ENCODE measurements at places on chromosomes 7 and 10.

DNA sequence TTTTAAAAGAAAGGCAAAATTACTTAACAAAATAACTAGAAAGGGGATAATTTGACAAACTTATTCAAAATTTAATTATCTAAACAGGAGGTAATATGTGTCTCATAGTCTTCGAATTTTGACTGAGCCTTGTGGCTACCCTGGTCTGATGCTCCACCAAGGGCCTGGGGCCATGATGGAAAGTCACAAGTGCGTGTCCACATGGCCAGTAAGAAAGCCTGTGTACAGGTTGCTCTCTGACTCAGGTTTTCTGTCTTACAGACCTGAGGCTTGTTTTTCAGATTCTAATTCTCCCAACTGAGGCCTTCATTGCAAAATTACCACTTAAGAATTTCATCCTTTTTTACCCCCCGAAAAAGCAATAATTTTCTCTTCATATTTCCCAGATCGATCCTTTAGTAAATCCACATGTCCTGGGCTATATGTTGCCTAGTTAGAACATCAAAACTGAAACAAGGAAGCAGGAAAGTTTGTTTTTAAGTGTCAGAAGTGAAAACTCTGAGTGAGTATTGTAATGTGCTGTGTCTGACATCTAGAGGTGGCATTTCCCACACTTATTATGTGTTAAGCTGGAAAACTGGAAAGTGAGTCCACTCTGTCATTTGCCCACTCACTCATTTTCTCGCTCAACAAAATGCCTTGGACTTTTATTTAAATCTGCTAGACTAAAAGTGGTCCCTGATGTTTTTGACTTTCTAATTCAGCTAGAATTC, 10.0 kb downstream of the CYP3A43 start:
- no peak for DNase-seq

DNA sequence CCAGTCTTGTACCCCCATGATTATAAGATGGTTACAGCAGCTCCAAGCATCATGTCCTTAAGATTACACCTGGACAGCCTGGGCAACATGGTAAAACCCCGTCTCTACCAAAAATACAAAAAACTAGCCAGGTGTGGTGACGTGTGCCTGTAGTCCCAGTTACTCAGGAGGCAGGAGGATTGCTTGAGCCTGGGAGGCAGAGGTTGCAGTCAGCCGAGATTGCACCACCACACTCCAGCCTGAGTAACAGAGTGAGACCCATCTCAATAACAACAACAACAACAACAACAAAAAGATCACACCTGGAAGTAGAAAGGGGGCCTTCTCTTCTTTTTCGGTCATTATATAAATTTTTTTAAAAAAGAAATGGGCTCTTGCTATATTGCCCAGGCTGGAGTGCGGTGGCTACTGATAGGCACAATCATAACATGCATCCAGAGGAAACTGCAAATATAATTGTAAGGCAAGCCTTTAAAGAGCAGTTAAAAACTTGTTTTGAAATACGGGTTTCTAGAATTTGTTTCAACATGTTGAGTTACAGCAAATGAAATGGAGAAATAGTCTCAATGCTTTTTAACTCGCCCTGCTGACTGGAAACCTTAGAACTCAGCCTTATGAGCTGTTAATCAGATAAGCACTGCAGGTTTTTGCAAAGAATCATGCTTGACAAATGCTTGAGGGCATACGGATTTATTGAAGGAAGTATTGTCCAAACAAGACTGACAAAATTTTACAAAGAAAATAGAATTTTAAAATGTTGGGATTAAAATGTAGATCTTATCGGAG, 4.7 kb upstream of the ENTPD7 start:
- no peak for DNase-seq

- DNase-seq = no peak
Observed at GRCh38 chr7:66246554-66247171, 41.5 kb downstream of the TPST1 start.

DNA sequence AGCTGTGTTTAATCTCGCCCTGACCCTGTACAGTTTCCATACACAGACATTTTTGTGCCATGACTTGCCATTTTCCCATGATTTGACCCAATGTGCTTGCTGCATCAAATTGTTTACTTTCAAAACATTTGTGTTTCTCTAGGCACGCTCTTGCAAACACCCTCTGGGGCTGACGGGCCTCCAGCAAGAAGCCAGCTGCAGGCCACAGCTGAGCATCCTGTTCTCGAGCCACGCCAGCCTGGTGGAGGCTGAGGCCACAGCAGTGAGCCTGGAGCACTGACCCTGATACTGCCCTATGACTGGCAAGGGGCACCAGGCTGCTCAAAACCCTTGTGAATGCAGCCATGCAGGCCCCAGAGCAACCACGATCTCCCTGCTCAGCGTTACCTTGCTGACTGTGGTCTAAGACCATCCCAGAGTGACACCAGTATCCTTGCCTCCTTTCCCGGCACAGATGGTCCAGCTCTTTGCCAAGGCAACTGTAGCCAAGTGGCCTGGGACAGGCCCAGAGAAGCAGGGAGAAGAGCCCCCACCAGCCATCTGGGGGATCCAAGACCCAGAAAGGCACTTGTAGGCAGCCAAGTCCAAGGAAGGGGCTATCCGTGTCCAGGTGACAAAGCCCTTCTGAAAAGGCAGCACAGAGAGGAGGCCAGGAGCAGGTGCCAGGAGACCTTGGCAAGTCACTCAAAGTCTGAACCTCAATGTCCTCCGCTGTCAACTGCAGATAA, 78.5 kb downstream of the OAT start:
- DNase-seq = no peak

- DNase-seq = peak; percentile 23
Observed at GRCh38 chr7:140673063-140673773, 473 bp downstream of the ADCK2 start.

GRCh38 chr10:30546511-30546910, 83.0 kb downstream of the LYZL2 start:
- no peak for DNase-seq

DNA sequence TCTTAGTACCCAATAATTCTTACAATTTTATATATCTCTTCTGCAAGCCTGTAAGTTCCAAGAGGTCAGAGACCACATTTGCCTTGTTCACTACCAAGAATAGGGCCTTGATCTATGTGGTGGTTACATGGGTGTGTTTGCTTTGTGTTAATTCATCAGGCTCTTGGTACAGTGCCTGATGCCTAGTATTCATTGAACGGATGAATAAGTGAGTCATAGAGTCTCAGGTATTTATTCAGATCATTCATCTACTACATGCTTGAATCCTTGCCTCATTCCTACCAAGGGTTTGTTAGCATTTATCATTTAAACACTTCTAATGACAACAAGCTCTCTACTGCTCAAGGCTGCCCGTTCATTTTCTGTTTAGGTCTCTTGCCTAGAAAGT, 11.3 kb upstream of the SGPL1 start:
- DNase-seq = no peak

GRCh38 chr7:150325901-150326300, 2.6 kb upstream of the ACTR3C start:
- no peak for DNase-seq

DNA sequence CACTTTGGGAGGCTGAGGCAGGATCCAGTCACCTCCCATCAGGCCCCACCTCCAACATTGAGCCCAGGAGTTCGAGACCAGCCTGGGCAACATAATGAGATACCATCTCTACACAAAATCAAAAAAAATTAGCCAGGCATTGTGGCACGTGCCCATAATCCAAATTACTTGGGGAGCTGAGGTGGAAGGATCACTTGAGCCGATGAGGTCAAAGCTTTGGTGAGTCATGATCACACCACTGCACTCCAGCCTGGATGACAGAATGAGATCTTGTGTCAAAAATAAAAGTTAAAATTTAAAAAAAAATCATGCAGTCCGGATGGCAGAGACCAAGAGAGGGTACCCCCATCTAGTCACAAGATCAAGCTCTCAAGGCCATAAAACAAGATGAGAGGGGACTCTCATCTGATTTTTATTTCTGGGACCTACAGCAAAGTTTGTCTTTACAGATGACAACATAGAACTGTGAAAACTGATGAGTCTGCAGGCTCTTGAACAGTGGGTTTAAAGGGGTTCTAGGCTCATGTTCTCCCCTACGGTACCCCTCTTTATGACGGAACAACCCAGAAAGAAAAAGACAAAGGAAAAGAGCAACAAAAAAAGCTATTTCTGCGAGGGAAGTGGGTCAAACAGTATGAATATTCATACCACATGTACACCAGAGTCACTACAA, 28.9 kb upstream of the CREB3L2 start:
- DNase-seq = no peak

DNA sequence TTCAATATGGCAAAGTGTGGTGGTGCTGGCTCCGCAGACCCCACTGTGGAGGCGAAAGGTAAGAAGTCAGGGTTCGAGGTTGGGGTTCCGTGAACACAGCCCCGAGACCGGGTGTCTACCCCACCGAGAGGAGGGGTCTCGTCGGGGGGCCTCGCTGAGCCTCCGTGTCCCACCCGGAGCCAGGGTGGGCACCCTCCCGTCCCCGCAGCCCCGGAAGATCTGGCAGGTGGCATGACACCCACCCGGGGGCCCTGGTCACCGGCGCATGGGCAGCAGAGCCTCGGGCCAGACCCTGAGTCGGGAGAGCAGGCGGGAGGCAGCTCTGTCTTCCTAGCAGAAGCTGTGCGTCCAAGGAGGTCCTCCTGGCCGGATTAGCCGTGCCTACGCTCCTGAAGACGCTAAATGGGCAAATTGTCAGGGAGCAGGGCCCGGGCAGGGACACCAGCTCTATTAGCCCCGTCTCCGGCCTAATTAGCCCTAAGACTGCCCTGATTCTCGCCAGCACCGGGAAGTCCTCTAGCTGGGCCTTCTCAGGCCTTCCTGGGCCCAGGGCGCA, 56.4 kb downstream of the UNCX start:
- no peak for DNase-seq

DNA sequence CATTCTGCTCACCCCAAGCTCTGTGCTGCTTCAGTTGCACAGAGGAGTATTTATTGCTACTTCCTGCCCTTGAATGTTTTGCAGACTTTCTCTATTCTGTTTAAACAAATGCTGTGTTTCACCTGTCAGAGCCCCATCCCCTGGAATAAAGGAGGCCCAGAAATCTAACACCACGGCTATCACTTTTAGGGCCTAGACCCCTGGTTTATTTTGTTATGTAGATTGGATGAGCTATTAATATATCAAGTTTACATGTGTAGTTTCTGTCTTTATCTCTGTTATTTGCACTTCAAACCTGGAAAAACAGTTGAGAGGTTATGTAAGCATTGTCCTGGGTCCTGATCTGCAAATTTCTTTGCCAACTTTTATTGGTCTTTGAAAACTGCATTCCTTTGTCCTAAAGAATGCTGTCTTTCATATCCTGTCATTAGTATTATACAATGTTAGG, 630.1 kb downstream of the PARD3 start:
- DNase-seq = no peak

DNA sequence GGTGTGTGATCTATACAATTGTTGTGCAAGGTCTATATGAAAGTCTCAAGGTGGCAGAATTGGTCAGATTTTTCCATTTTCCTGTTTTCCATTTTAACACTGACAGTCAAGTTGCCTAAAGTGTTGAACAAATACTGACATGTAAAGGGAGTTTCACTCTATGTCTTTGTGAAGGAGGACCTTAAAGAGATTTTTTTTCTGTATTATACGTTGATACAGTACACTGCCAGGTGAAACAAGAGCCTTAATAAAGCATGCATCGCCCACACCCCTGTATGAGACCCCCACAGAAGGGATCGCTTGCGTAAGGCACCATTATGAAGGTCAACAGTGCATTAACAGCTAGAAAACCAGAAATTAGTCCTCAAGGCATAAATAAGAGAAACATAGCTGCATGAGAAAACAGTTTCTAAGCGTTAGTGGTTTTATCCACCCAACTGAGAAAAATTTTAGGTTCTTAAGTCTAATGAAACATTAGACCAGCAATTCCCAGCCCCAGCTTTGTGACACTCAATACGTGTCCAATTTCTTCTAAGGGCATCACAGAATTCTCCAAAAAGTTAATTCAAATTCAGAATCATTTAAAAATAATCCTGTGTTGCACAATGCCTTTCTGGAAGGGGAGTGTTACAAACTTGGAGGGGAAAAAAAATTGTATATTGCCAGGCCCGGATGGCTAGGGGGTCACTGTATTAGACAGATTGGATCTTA, 6.9 kb downstream of the KLF6 start:
- no peak for DNase-seq

GRCh38 chr7:45089341-45089891, 647 bp upstream of the NACAD start:
- peak; percentile 59 for DNase-seq
